ENCODE measurements at places on chromosomes 2 and 18.

DNA sequence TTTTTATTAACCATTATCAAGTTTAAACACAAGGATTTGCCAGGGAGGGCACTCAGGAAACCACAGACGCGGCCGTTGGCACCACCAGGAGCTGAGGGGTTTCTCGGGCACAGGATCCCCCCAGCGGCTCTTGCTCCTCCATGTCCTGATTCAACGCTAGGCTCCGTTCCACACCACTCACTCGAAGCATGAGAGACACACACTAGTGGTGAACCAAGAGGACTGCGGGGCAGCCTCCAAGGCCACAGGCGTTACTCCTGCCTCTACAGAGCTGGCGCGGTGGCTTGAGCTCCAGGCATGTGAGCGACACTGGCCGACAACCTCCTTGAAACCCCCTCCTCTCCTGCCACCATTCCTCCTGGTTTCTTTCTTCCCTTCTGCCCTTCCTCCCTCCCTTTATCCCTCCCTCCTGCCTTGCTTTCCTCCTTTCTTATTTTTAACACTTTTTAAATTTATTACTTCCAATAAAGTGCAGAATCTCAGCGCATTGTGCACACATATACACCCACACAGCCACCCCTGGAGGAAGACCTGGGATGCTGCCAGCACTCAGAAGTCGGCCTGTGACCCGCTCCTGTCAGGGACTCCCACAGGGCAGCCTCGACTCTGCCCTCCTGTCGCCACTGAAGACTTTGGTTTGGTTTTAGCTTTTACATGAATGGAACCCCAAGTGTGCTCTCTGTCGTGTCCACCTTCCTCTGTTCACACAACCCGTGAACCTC is 21.7 kb downstream of the COX7A2L start:
- DNase-seq: no peak

- DNase-seq: no peak
Observed at GRCh38 chr2:99420031-99420430, 69.8 kb downstream of the REV1 start.

DNA sequence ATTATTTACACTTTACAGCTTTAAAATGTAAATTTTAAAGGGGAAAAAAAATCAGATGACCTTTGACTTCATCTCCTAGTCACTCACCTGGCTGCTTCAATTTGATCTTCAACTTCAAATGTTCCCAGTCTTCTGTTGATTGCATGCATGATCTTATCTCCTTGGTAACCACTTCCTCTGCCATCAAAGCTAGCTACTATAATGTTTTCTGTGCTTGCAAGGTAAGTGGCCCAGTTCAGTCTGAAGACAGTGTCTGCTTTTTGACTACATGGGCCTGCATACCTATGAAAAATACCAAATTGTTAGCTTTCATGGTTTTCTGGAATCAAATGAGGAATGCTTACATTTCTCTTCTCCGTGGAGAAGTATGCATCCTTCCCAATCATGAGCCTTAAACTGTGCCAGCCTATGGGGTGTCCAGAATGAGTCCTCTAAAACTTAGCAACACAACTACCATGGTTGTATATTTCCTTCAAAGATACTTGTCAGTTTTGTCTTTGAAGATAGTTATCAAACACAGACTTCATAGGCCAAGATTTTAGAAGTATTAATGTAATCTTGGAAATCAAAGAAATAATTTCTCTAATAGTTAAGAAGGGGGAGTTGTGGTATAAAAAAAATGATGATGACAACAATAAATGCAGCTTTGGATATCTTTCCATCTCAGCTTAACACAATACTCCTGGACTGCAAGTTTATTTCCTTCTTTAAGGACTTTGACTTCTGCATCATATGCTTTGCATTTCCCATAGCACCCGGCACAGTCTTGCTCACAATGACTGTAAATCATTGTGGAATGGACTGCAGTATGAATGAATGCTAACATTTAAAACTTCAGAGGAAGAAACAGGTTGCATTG is 62.1 kb downstream of the DPP4 start:
- DNase-seq: no peak

DNA sequence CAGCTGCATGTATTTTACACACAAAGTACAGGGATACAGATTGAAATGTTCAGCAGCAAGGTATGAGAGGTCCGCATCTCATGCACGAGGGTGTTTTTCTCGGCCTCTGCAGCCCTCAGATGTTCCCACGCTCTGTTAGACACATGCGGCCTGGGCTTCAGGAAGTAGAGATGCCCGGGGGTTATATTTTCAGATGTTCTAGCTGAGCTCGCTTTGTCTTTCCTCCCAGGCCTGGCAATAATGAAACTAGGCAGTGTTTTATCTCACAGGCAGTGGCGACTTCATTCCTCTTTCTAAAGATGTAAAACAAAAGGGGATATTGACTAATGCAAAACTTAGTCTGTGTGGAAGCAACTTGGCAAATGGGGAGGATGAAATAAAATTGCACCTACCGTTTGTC is 190.7 kb downstream of the GBX2 start:
- DNase-seq: no peak

DNA sequence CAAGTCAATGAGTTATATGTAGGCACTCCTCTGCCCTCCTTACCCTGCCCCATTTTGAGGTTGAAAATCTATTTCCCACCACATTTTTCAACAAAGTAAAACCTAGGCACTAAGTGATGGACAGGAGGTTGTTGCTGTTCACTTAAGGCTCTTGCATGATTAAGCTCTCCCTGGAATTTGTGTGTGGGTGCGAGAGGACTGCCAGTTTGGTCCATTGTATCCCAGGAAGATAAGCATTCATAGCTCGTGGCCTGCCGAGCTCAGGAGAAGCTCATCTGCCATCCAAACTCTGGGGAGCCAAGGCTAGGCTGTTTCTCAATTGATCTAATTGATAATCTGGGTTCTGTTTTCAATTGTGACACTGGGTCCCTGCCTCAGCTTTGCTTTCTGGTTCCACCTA is 4.7 kb upstream of the MAP4K4 start:
- DNase-seq: no peak

- no peak for DNase-seq
Observed at GRCh38 chr2:16584824-16585540, 80.7 kb downstream of the CYRIA start.

GRCh38 chr2:138414014-138414413 is 87.6 kb upstream of the SPOPL start:
- no peak for DNase-seq

- no peak for DNase-seq
Observed at GRCh38 chr2:26281226-26281625, 36.5 kb downstream of the HADHB start.

GRCh38 chr2:20592106-20593071 is 58.5 kb downstream of the HS1BP3 start:
- DNase-seq: no peak

GRCh38 chr2:136703214-136703613 is 62.1 kb upstream of the THSD7B start:
- no peak for DNase-seq

- no peak for DNase-seq
Observed at GRCh38 chr2:20868377-20868776, 45.5 kb upstream of the LDAH start.

GRCh38 chr18:5600378-5601071 is 56.7 kb upstream of the EPB41L3 start:
- DNase-seq: no peak

DNA sequence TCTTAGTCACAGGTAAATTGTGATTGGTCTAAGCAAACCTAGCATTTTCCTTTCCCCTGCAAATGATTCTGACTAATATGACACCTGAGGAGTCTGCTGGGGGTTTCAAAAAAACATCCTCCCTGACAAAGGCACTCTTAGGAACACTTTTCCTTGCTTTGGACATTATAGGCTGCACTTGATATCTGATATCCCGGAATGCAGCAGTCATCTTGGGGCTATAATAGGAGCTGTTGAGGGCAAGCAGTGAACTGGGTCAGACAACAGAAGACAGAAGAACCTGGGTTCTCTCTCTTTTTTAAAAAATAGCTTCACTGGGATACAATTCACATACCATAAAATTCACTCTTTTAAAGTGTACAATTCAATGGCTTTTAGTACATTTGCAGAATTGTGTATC is 229.3 kb downstream of the RAB3GAP1 start:
- no peak for DNase-seq

- no peak for DNase-seq
Observed at GRCh38 chr18:76255070-76255683, 239.9 kb downstream of the ZNF516 start.

Data from left forelimb (tissue), 1 donor.